GM06990 (cell line): ENCODE measurements at places on chromosomes 16 and 17.
A peak's percentile ranks its signal among the peaks of the same experiment; 100 is the strongest.

GRCh38 chr17:72538901-72539352, 418.1 kb downstream of the SOX9 start:
- DNase-seq = no peak

GRCh38 chr17:6018788-6019187, 51.4 kb upstream of the WSCD1 start:
- no peak for DNase-seq

DNA sequence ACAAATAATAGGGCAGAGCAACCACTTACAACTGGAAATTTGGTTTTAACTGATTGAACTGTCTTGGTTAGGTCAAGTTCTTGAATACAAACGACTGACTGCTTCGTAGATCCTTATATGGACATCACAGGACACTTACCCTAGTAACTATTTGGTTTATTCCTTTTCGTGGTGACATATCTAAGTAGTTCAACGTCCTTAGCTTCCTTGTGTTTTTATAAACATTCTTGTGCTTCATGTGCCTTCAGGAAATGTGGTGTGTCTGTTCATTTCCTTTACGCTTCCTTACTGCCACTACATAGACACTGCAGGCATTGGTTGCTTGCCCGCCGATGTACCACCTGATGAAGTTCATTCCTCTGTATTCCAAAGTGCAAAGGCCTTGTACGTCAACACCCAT, 59.3 kb downstream of the USP10 start:
- no peak for DNase-seq

DNA sequence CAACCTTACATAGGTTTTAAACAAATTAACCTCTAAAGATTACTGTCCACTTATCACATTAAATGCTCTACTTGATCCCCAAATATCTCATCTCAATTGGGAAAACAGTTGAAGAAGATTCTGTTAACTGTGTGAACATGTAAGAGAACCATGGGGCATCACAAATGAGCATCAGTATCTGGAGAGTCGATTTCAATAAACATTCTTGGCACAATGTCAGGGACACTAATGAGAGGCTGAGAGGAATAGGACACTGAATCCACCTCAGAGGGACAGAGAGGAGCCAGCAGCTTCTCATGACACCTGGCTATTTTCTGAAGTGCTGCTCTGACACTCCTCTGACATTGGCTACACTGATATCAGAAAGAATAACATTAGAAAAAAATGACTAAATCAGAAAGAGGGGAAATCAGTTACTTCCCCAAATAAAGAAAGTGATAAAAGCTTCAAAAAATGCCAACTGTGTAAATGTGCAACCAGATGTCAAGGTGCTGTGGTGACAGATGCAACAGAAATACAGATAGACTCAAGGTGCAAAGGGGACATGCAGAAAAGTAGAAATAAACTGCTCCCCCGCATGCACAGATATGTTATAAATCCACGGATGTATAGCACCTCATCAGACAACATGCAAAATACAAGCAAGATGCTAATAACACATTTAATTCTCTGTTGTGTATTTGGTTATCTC, 67.4 kb downstream of the SNX11 start:
- DNase-seq = no peak

GRCh38 chr17:74877592-74878548, 5.1 kb upstream of the FDXR start:
- DNase-seq = no peak

DNA sequence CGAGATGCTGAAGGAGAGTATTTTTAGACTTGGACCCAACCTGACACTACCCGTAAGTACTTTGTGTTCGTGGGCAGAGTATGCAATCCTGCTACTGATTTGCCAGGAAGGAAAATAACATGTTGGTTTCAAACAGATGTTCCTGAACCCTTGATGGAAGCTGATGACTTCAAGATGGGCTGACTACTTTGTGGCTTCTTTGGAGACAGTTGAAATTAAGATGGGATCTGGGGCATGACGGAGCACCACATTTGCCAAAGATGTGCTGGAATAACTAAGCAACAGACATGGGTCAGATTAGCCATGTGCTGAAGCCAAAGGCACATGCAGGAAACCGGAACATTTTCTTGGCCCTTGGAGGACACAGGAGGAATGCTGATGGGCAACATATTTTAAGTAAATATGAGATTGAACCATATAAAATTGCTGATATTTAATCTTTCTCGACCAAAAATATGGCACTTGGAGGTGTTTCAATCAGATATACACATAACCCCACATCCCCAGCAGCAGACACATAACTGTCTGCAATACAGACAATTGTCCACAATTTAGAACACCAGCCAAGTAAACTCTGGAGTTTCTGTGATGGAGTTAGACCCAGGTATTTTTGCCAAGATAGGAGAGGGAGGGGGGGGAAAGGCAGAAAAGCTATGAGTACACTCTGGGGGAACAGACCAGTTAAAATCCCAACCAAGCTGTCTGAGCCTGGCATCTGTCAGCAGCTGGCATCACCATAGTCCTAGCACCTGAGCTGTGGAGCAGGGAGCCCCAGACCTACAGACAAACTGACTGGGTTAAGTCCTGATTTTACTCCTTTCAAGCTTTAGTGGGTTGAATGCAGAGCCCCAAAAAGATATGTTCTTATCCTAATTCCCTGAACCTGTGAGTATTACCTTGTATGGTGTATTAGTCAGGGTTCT, 329.4 kb upstream of the CDH5 start:
- no peak for DNase-seq

GRCh38 chr17:12734926-12735325, 54.4 kb upstream of the ARHGAP44 start:
- DNase-seq = no peak

DNA sequence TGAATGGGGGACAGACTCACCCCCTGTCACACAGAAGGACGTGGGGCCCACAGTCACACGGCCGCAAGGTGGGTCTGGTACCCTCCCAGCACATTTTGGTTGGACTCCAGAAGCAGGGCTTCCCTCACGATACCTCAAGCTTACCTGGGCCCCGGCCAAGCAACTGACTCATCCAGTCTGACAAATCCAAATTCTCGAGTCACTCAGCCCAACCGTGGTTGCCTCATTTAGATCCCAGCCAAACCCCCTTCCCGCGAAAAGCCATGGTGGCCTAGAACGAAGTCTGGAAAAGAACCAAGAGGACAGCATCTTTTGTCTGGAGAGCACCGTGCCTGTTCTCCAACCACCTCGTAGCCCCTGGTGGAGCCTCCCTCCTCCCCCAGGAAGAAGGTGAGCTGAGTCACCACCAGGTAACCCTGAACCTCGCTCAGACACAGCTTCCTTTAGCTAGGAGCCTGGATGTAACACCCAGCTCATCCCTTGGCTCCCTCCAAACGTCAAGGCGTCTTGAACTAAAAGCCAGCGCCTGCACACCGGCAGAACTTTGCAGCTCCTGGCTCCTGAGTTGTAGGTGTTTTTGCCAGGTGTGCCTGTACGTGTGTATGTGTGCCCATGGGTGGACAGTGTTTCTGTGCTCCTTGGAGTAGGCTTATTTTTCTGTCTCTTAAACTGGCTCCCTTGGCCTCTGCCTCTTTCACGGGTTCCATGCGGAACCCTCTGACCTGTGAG, 78.9 kb downstream of the CMIP start:
- no peak for DNase-seq

- no peak for DNase-seq
These were observed 859.1 kb upstream of the GOT2 start for GRCh38 chr16:59593194-59593661.

- DNase-seq = no peak
These were observed 32.3 kb downstream of the PECAM1 start for GRCh38 chr17:64358261-64358788.

- peak; percentile 22 for DNase-seq
These were observed 217.8 kb downstream of the SPECC1 start for GRCh38 chr17:20226814-20227482.
